ENCODE measurements at places on chromosomes 13 and 19.

DNA sequence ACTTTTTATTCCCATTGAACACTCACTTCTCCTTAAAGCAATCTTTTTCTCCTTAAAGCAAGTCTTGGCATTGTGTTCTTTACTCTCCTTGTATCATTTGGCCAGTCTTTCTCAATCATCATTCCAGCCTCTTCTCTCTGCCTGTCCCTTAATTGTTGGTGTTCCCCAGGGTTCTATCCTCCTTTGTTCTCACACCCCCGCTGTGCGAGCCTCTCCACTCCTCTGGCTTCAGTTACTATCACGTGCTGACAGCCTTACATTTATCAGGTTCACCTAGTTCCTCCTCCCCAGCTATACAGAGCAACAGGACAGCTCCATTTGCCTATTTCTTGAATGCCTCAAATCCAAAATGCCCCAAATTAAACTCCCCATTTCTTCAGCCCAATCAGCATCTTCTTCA, 24.6 kb downstream of the CYSLTR2 start:
- no peaks in the 10 kb centered on the region for H3K36me3 ChIP-seq
- H3K4me1 ChIP-seq = no peaks in the 10 kb centered on the region
- H3K27me3 ChIP-seq = no peaks in the 10 kb centered on the region
- no peak for ATAC-seq

- no peak overlapping the region for H3K4me3 ChIP-seq
Measured at GRCh38 chr13:87153371-87153770, 517.8 kb upstream of the SLITRK5 start.

DNA sequence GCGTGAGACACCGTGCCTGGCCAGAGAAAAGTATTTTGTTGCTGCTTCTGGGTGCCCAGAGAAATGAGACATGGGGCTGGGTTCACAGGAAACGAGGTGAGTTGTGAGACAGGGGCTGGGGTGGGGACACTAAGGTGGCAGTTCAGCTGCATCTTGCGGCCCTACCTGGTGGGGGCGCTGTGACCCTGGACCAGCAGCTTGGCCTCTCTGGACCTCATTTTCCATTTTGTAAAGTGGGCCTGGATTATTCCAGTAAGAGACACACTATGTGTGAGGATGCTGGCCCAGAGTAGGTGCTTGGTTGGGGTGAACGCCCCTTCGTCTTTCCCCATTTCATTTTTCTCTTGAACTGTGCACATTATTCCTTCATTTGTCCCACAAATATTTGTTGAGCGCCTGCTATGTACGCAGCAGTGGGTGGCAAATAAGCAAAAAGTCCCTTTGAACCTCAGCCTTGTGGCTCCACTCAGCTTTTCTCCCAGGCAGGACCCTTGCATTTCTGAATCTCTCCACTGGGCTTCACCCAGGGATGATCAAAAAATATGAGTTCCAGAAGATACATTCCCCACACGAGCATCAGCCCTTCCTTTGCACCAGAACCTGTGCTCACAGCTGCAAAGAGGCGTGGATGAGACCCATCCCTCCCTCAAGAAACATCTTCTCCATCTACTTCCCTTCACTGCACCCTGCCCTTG, 26.6 kb upstream of the OR10H1 start:
- no peak overlapping the region for H3K4me3 ChIP-seq
- no peaks in the 10 kb centered on the region for H3K36me3 ChIP-seq
- H3K4me1 ChIP-seq = peaks cover 7% of the 10 kb centered on the region
- no peak overlapping the region for H3K27ac ChIP-seq

GRCh38 chr19:14672188-14672872, 2.3 kb downstream of the ADGRE3 start:
- H3K4me1 ChIP-seq = no peaks in the 10 kb centered on the region
- H3K4me3 ChIP-seq = no peak overlapping the region
- H3K36me3 ChIP-seq = no peaks in the 10 kb centered on the region
- no peak for ATAC-seq

GRCh38 chr19:38277969-38278680, 13.8 kb downstream of the SPINT2 start:
- H3K27me3 ChIP-seq = no peaks in the 10 kb centered on the region
- H3K4me3 ChIP-seq = no peak overlapping the region
- peak overlapping the region; percentile 13 for H3K27ac ChIP-seq
- ATAC-seq = peak; percentile 81
- no peaks in the 10 kb centered on the region for H3K36me3 ChIP-seq

DNA sequence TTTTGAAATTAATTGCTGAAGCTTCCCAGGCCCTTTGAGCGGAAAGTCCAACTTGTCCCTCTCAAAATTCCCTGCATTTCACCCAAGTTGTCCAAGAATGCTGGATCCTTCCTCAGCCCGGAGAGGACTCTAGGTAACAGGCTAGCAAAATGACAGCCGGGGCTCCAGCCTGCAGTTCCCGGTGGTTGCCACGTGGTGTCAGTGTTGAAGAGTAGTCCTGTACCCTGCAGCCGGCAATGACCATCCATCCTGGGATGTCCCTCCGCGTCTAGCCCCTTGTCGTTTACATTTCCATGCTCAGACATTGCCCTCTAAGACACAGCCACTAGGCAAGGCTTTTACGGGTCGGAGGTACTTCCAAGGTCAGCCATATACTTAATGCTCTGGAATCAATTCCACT, 31.4 kb upstream of the MTIF3 start:
- no peak overlapping the region for H3K27ac ChIP-seq
- no peaks in the 10 kb centered on the region for H3K36me3 ChIP-seq
- H3K27me3 ChIP-seq = peaks cover 39% of the 10 kb centered on the region
- ATAC-seq = no peak
- H3K4me1 ChIP-seq = no peaks in the 10 kb centered on the region

DNA sequence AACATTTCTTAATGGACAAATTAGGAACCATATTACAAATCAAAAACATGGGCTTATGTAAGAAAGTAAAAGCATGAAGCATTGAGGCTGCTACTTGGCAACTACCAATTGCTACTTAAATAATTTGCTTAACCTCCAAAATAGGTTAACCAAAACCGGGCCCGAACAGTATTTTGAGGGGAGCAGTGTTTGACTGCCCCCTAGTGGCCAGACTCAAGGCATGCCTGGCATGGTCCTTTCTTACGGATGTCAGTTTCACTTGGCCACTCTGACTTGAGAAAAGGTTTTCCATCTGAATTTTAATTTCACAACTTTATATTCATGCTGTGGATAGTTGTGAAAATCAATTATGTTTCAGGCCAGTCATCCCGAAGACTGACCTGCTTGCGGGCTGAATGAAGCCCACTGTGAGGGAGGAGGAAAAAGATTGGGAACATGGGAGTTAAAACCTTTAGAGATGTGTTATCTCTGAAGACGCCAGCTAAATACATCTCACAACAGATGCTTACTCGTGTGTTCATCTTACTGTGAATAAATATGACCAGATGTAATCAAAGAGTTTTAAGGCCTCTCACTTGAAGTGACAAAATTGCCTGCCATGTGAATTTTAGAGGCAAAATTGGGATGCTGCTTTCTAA, 2.9 kb downstream of the RXFP2 start:
- H3K27ac ChIP-seq = no peak overlapping the region
- no peak overlapping the region for H3K4me3 ChIP-seq
- no peaks in the 10 kb centered on the region for H3K36me3 ChIP-seq
- peak; percentile 83 for ATAC-seq
- no peaks in the 10 kb centered on the region for H3K27me3 ChIP-seq

GRCh38 chr19:1768248-1768647, 14.9 kb downstream of the ONECUT3 start:
- H3K4me3 ChIP-seq = no peak overlapping the region
- ATAC-seq = no peak
- peaks cover 98% of the 10 kb centered on the region for H3K27me3 ChIP-seq
- H3K4me1 ChIP-seq = peaks cover 5% of the 10 kb centered on the region
- no peaks in the 10 kb centered on the region for H3K36me3 ChIP-seq
- no peak overlapping the region for H3K27ac ChIP-seq

GRCh38 chr13:113801289-113801961, 42.4 kb downstream of the TMEM255B start:
- no peaks in the 10 kb centered on the region for H3K36me3 ChIP-seq
- no peak overlapping the region for H3K27ac ChIP-seq
- no peak overlapping the region for H3K4me3 ChIP-seq

DNA sequence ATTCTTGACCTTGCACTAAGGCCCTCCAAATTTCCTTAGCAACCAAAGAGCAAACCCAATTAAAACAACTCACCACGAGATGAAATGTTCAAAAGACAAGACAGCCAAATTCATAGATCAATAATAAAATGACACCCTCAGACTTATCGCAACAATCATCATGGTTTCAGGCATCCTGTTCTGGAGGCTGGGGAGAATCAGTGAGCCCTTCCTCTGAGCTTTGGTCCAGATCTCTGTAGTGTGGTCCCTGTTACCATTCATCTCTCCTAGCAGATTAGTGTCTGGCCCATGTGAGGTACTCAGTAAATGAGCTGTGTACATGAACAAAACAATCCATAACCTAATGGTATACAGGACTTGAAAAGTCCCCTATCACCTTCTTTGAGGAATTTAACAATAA, 12.2 kb downstream of the LCP1 start:
- H3K36me3 ChIP-seq = no peaks in the 10 kb centered on the region
- H3K4me1 ChIP-seq = no peaks in the 10 kb centered on the region
- H3K27ac ChIP-seq = no peak overlapping the region
- no peak for ATAC-seq
- no peak overlapping the region for H3K4me3 ChIP-seq

GRCh38 chr13:52737965-52738364, 1.7 kb downstream of the CNMD start:
- no peak overlapping the region for H3K4me3 ChIP-seq
- H3K27ac ChIP-seq = no peak overlapping the region
- H3K27me3 ChIP-seq = peaks cover 57% of the 10 kb centered on the region
- ATAC-seq = no peak
- no peaks in the 10 kb centered on the region for H3K36me3 ChIP-seq

GRCh38 chr13:96762876-96763275, 231.4 kb downstream of the OXGR1 start:
- H3K27me3 ChIP-seq = no peaks in the 10 kb centered on the region
- no peak overlapping the region for H3K27ac ChIP-seq
- no peak for ATAC-seq

DNA sequence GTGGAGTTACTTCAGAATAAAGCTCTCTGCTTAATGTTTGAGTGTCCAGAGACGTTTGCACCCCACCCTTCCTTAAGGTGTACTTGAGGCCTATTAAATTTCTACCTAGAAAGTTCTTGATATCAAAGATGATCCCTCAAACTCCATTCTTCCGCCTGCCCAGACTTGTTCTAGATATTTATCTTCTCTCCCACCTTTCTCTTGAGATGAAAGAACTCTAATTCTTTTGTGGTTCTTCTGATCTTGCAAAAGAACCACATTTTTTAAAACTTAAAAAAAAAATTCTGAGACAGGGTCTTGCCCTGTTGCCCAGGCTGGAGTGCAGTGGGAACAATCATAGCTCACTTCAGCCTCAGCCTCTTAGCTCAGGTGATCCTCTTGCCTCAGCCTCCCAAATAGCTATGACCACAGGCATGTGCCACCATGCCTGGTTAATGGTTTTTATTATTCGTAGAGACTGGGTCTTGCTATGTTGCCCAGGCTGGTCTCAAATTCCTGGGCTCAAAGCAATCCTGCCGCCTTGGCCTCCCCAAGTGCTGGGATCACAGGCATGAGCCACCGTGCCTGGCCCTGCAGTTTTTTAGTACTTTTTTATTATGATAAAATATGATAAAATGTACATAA, 94.3 kb downstream of the SIPA1L3 start:
- no peaks in the 10 kb centered on the region for H3K36me3 ChIP-seq
- H3K27me3 ChIP-seq = no peaks in the 10 kb centered on the region
- no peak overlapping the region for H3K27ac ChIP-seq
- no peak overlapping the region for H3K4me3 ChIP-seq

DNA sequence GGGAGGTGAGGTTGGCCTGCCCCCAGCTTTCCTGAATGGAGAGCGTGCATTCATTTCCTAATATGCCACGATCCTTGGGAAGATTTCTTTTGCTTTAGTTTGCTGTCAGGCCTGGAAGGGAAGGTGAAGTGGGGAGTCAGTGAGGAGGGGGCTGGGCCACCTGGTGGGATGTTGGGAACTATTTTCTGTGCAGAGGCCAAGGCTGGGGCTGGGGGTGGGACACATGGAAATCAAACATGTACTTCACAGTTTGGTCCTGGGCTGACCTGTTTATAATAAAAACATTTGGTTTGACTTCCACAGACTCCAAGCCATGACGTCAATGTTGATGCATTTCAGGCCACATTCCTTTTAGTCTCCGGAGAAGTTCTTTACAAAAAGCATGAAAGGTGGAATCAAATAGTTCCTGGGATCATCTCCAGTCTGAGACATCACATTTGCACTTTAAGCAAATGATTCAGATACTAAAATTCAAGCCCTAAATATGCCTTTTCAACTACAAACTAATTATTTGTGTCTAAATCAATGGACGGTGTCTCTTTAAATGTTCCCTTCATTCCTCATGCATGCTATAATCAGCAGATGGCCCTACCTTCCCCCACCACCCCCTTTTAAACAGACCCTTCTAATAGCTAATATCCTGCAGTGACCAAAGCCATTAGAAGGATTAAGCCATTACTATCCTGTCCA, 41.5 kb upstream of the MEDAG start:
- no peaks in the 10 kb centered on the region for H3K36me3 ChIP-seq
- H3K27ac ChIP-seq = peak overlapping the region; percentile 90
- ATAC-seq = peak; percentile 45
- no peaks in the 10 kb centered on the region for H3K27me3 ChIP-seq
- no peaks in the 10 kb centered on the region for H3K4me1 ChIP-seq

DNA sequence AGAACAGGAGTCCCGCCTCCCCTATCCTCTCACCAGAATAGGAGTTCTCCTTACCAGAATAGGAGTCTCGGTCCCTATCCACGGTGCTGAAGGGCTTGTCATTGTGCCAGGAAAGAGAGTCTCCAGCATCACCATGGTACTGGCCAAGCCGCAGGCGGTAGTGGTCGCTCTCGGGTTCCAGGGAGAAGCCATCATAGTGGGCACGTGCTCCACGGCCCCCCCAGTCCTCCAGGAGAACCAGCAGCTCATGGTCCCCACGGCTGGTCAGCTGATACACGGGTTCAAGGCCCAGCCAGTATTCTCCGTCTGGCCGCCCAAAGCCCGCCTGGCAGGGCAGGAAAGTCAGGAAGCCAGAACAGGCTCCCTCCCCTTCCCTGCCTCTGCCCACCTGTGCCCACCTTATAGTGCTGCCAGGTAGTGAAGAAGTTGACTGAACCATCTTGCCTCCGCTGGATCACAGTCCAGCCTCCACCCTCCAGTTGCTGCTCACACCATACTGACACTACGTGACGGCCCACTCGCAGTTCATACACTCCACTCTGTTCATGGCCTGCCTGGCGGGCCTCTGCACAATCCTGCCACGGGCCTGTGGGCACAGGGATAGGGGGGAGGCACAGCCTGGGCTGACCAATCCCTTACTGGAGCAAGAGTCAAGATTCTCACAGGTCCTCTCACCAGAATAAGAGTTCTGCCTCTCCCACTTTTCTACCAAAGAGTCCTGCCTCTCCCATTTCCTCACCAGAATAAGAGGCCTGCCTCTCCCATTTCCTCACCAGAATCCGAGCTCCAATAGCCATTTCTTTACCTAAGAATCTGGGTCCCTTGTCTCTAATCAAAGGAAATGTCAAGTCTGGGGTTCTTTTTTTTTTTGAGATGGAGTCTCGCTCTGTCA, 7.4 kb downstream of the SHFL start:
- no peaks in the 10 kb centered on the region for H3K27me3 ChIP-seq
- H3K27ac ChIP-seq = no peak overlapping the region
- H3K4me1 ChIP-seq = no peaks in the 10 kb centered on the region
- peaks cover 49% of the 10 kb centered on the region for H3K36me3 ChIP-seq
- no peak overlapping the region for H3K4me3 ChIP-seq

GRCh38 chr13:34749046-34749445, 193.0 kb upstream of the NBEA start:
- no peaks in the 10 kb centered on the region for H3K36me3 ChIP-seq
- no peak overlapping the region for H3K4me3 ChIP-seq
- H3K27ac ChIP-seq = no peak overlapping the region
- H3K27me3 ChIP-seq = no peaks in the 10 kb centered on the region

Data from gastroesophageal sphincter (tissue), 4 donors.